ENCODE measurements at places on chromosomes 5 and 9.

DNA sequence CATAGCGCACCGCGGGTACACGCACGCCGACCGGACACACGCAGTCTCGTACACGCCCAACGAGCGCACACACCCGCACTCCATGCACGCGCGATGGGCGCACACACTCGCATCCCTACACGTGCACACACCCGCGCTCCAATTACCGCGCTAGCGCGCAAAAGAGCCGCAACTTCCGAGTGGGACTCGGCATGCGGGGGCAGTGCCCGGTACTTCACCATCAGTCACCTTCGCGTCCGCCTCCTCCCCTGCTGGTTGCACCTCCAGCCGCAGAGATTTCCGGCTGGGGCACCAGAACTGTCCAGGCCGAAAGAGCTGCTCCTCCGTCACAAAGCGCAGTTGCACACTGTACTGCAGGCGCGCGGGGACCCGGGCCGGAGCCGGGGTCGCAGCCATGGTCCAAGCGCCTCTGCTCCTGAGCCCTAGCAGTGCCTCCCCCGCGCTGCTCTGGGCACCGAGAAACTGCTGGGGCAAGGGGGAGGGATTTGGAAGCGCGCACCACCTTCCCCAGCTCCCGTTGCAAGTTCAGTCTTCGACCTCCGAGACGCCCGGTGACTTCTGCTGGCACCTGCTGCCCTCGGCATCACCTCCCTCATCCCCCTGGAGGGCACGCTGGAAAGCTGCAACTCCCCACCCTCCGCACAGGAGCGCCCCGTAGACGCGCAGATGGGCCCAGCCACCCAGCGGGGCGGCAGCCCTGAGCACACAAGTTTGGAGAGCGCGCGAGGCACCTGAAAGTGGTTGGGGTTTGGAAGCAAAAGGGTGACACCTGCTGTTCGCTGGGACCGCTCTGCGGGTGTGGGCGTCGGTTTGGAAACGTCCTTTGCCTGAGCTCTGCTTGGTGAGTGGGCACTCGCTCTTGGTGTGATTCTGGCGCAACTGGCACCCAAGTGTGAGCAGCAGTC, 337.4 kb upstream of the PUM3 start:
- DNase-seq, result no peak

DNA sequence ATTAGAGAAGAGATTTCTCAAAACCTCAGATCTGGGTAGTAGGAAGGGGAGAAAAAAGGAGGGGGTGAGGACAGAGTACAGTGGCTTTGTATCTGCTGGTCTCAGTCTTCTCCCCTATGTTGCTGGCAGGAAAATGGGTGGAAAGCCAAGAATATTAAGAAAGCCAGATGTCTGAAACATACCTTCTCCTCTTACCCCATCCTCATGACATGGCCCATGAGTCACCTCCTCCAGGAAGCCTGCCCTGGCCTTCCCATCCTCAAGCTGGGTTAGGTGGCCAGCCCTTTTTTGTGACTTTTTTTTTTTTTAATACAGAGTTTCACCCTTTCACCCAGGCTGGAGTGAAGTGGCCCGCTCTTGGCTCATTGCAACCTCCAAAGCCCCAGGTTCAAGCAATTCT, 61.8 kb downstream of the ABCA1 start:
- no peak for DNase-seq

DNA sequence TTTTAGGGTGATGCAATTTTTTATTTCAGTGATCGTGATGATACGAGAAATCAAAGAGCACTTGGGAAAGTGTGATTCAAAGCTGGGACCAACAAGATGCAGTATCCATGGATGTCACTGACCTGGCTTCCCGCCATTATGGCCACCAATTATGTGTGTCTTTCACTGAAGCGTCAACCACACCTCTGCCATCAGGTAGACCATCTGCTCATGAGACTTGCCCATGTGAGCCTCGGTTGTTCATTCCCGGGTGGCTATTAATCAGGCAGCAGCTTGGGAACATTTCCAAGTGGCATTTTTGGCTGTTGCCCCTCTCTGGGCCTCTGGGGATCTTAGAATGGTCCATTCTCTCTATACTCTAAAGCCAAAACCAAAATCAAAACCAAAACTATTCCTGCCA, 436.0 kb upstream of the ADAMTSL1 start:
- DNase-seq, result no peak

- DNase-seq, result no peak
Measured at GRCh38 chr5:80864706-80865435, 95.3 kb upstream of the RASGRF2 start.

GRCh38 chr9:70791936-70792335, 329.5 kb downstream of the TRPM3 start:
- DNase-seq, result no peak

GRCh38 chr9:10721301-10721700, 108.5 kb upstream of the PTPRD start:
- DNase-seq, result no peak

DNA sequence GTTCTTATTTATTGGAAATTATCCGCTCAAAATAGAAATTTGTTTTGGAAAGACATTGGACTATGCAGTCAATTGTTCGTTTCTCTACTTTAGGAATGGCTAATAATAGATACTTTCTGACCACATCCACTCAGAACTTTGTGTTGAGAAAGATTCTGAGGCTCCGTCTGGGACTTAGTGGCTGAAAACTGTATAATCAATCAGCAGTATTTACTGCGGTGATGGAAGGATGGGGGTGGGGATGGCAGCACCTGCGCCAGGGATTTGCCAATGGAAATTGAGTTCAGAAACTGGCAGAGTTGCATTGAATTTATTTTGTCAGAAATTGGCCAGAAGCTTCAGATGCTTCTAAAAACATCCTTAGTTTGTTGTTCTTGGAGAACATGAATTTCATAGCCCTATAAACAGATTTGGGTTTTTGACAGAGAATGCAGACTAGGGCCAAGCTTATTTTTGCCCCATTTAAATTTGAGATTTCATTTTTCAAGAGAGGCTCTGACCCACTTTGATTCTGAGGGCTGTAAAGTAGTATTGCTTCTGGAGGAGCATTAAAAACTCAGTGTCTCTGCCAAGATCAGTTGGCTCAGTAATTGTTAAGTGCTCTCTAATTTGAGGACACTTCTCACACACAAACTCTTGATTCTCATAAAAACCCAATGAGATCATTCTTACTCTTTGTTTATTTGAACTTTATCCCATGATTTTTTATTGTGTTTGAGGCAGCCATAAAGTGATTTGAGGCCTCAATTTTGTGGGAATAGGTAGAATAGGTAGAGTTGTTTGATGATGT, 215.1 kb downstream of the CD180 start:
- no peak for DNase-seq

GRCh38 chr5:180138976-180139730, 67.6 kb upstream of the RNF130 start:
- no peak for DNase-seq

- no peak for DNase-seq
Measured at GRCh38 chr9:113317777-113318176, 14.6 kb upstream of the RNF183 start.

DNA sequence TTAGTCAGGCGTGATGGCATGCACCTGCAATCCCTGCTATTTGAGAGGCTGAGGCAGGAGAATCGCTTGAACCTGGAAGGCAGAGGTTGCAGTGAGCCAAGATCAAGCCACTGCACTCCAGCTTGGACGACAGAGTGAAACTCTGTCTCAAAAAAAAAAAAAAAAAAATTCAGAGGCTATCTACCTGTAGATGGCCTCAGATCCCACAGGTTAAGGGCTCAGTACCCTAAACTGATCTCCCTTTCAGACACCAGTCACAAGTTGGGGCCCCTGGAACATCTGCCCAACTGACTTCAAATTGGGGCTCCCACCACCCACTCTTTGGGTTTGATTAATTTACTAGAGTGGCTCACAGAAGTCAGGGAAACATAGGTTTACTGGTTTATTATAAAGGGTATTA, 65.4 kb upstream of the ERCC6L2 start:
- no peak for DNase-seq

GRCh38 chr5:77180167-77181081, 30.1 kb upstream of the PDE8B start:
- DNase-seq, result no peak

All from pons (tissue), 1 donor.